Dermis microvascular lymphatic vessel endothelial cell (primary cell): ENCODE measurements at places on chromosomes 7 and 10.

DNA sequence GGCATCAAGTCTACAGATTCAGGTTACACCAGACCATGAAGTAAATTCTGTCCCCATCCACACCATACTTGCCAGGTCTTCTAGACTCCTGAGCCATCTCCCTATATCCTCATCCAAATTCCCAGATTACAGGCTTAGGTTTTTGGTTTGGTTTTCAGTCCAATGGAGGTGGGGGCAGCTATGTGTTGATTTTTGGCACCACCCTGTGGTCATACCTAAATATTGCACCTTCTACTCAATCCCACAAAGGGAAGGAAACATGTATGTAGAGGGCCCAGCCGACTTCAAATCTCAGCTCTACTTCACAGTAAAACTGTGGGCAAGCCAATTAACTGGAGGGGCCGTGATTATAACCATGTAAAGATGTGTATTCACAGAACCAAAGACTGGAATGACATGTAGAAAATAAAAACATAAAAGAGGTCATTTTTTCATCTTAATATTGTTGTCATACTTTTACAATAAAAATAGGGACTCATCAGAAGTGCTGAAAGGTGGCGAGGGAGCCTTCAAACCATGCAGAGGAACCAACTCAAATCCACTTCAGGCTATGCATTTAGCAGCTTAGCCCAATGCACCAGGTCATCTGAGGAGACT is 19.8 kb downstream of the ERCC6 start:
- peak; percentile 29 for DNase-seq

GRCh38 chr10:133466683-133467275 is 13.0 kb downstream of the SCART1 start:
- no peak for DNase-seq

GRCh38 chr10:712575-712974 is 23.1 kb upstream of the DIP2C start:
- DNase-seq = no peak

- DNase-seq = peak; percentile 82
These were observed 437.5 kb downstream of the PLXNA4 start for GRCh38 chr7:132138817-132139216.

GRCh38 chr7:17598846-17599245 is 300.4 kb downstream of the AHR start:
- no peak for DNase-seq

GRCh38 chr7:149093228-149093627 is 2.7 kb upstream of the ZNF786 start:
- no peak for DNase-seq

- peak; percentile 3 for DNase-seq
These were observed 551 bp downstream of the KCND2 start for GRCh38 chr7:120273476-120273975.

- DNase-seq = no peak
These were observed 6.7 kb downstream of the KCP start for GRCh38 chr7:128903621-128904361.

DNA sequence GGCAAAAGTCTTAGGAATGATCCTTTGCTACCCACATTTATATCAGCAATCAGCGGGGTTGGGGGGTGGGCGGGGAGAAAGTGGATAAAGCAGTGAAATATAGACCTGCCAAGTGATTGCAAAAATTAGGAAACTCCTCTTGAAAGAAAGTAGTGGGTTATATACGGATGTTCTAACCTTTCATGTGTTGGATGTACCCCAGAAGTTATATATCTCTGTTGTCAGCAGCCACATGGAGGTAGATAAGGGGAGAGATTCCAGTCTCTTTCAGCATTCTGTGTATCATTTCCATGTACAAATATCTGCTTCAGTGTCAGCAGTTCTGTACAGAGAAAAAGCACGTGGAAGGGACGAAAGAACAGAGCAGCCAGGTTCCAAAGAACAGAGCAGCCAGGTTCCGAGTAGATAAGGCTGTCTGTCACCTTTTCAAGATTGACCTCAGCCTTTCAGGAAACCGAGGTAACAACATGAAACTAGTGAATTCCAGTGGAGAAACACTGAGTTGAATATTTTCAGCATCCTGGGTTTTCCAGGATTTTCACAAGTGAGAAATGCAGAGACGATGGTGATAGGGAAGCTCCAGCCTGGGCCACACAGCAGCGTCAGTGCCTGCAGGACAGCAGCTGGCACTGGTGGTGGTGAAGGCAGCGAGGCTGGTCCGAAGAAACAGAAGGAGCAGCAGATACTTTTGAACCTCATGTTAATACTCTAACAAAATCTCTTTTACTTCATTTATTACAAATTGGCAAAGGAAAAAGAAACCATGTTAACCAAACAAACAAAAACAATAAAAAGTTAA is 212.3 kb downstream of the C7orf25 start:
- no peak for DNase-seq

GRCh38 chr7:84336303-84336702 is 141.7 kb upstream of the SEMA3A start:
- DNase-seq = no peak

DNA sequence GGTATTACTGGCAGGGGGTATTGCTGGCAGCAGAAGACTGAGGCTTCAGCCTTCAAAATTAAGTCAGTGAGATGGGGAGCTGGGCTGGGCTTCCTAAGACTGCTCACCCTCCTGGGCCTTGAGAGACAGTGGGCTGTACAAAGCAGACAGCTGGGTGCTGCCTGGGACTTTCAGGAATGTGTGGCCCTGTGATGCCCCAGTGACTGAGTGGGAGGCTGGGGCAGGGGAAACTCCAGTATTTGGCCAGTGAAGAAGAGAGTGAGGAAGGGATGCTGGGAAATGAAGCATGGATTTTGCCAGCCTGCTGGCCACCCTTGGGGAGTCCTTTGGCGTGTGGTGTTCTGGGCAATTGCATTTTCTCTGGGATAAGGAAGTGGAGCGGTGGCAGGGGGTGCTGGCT is 442 bp downstream of the ANKRD2 start:
- no peak for DNase-seq

GRCh38 chr10:47231414-47231813 is 68.6 kb upstream of the GDF10 start:
- DNase-seq = no peak

DNA sequence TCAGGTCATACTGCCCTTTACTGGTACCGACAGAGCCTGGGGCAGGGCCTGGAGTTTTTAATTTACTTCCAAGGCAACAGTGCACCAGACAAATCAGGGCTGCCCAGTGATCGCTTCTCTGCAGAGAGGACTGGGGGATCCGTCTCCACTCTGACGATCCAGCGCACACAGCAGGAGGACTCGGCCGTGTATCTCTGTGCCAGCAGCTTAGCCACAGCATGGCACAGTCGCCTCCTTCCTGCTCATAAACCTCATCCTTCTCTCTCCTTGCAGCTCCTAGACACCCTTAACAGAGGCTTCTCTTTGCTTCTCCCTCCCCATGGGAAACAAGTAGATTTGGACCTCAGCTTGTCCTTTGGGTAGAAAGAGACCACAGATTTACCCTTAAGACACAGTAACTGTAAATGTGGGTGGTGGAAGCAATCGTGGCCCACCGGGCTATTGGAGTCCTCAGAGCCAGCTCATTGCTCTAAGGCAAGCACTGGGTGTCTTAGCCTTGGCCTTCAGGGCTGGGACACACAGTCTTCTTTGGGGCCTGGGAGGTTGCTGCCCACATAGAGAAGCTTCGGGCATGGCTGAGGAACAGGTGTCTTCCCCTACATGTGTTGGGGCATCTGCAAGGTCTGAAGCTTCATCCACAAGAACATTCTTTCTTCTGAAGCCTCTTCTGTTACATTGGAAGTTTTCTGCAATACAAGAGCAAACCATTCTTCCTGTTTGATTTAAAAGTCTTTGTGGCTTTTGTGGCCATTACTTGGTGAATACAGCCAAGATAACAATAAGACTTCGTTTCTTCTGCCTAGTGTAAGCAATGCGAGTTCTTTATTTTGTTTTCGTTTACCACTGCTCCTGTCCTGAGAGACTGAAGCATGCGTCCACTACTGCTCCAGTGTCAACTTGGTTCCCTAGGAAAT is 95.5 kb upstream of the PRSS58 start:
- DNase-seq = no peak

- no peak for DNase-seq
These were observed 29.7 kb downstream of the MKLN1 start for GRCh38 chr7:131357282-131357880.

DNA sequence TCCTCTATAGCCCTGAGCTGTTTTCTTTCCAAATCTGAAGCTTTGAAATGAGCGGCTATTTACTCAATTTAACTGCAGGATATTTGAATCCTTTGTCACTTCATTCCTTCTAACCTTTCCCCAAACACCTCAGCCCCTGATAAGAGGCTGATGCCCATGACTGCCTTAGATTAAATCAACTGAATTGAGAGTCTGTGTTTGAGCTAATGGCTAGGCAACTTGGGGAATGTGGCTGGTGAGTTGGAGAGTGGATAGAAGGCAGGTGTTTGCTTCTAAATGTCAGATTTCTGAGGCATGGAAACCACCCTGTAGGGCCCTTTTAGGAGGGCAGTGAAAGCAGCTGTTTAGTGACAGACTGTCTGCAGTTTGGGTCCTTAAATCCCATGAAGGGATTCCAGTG is 759.9 kb downstream of the LRMDA start:
- no peak for DNase-seq

DNA sequence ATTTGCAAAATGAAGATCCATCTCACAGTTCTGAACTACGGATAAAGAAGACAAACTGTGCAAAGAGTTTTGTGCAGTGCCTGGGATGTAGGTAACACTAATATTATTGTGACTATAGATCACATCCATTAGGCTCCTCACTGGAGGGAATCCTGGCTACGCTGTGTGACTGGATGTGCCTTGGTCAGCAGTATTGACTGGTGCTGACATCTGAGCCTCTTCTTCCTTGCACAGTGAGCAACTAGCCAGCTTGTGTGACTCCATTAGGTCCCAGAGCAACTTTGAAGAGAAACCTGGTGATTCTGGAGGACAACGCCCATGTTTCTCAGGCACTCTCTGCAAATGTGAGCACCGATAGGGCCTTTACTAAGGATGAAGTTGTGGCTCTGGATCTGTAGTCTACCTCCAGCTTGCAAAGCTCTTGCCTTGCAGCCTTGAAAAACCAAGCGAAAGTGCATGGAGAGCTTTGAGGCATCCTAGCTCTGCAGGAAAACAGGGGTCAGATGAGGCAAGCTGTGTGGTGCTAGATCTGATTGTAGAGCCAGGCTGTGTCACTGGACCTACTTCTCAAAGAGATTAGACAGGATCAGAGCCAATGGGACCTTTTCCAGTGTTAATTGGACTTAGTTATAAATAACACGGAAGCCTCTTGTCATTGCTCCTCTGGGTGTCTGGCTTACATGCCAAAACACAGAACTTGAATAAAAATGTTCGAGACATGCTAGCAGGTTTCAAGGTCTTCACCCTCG is 303.6 kb upstream of the LYZL1 start:
- no peak for DNase-seq

DNA sequence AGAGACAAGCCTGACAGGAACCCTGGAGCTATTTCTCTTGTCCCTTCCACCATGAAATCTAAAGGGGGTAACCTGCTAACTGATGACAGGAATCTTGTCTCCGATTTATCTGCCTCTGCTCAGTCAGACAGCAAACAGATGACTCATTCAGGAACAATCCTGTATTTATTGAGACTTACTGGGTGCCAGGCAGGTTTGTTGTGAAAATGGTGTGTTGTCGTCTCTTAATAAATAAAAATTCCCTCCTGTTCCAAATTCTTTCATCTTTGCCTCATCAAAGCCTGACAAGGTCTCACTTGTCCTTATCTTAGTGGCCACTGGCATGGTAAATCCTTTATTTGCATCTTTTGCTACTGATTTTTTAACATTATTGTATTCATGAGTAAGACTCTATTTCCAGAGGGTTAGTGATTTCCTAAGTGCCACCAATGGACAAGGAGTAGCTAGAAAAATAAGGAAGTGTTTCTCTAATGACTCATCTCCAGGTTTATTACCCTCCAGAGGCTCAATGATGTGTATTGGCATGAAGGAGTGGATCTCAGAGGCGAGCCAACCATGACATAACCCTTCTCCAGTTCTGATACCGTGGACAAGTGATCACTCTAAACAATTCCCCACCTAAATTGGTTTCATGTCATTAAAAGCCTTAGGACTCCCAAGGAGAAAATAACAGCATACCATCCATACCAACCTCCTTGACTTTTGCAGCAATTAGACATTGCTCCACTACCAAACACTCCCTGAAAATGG is 724.0 kb downstream of the GRID1 start:
- DNase-seq = peak; percentile 81

DNA sequence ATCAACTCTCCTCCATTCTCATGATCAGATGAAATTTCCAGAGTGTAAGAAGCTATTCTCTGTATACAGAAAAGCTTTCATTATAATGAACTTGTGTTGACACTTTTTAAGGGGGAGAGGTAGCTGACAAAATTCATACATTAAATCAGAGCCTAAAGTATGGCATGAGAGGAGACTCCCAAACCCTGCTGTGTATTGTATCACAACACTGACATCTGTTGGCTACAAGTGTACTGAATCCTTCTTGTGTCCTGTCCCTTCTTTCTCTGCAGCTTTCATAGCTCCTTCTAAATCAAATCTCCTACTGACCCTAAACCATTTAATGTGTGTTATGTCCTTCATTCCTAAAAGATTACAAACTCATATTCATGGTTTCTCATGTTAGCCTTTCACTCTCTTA is 70.9 kb downstream of the GCC1 start:
- DNase-seq = peak; percentile 32

DNA sequence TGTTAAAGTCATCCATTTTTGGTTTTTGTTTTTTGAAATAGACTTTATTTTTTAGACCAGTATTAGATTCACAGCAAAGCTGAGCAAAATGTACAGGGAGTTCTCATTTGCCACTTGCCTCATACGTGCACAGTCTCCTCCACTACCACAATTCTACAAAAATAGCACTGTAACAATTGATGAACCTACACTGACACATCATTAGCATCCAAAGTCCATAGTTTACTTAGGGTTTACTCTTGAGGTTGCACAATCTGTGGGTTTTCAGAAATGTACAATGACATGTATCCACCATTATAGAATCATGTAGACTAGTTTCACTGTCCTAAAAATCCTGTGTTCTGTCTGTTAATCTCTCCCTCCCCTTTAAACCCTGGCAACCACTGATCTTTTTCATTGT is 125.8 kb upstream of the PDSS1 start:
- no peak for DNase-seq

- DNase-seq = peak; percentile 71
These were observed 236.9 kb downstream of the SLC25A13 start for GRCh38 chr7:96084881-96085553.

DNA sequence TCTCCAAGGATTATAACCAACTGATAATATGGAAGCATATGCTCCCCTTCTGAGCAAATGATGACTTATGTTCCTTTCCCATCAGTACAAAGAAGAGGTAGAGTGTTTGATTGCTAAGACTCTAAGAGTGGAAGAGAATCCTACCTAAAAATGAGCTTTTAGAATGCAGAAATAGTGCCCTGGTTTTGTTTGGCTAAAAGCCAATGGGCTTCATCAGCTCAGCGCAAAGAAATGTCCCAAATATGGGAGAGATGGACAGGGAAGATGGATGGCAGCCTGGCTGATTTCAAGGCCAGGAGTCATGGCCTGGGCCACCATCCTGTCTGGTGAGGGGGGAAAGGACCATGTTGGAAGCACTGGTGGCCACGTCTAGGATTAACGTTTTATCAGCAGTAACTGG is 60.2 kb downstream of the GPR26 start:
- no peak for DNase-seq

GRCh38 chr10:33052263-33052875 is 94.3 kb upstream of the ITGB1 start:
- DNase-seq = no peak
